ENCODE measurements at places on chromosomes 1 and 21. TPM values are rescaled to one million over a fixed set of nuclear protein-coding genes. Genes with fewer than 3 reads are reported as not detected.

GRCh38 chr1:238469146-238469631 lies 578.5 kb upstream of the ZP4 start:
- DNase-seq, result peak; percentile 40

DNA sequence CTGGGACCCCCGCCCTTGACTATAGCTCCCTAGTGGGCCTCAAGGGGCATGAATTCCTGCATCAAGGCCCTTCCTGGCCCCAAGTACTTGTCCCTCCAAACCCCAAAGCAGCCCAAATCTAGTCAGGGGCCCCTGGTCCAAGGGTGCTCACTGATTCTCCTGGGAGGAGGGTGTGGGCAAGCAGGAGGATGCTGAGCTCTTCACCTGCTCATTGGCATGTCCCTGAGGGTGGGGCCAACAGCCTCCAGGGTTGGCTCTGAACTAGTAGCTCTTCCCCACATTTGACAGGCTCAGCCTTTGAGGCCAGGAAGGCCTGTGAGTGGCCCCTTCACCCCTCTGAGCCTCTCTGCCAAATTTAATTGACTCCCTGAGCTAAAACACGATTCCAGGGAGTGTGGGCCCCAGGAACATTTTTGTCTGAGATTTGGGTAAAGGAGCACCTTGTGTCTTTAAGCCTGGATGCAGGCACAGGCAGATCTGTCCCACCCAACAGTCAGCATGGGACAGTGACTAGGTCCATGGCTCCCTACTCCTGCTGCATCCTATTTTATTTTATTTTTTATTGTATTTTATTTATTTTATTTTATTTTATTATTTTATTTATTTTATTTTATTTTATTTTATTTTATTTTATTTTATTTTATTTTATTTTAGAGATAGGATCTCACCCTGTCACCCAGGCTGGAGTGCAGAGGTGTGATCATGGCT lies 11.0 kb upstream of the WNT9A start:
- DNase-seq, result no peak

GRCh38 chr1:53643881-53644390 lies 95.0 kb downstream of the GLIS1 start:
- DNase-seq, result no peak

GRCh38 chr21:21751286-21751685 lies 753.1 kb downstream of the NCAM2 start:
- DNase-seq, result no peak

GRCh38 chr1:172941471-172941870 lies 109.3 kb downstream of the TNFSF18 start:
- peak; percentile 51 for DNase-seq

GRCh38 chr1:162656266-162656665 lies 24.0 kb downstream of the DDR2 start:
- no peak for DNase-seq

- no peak for DNase-seq
Measured at GRCh38 chr21:29487154-29487553, 188.4 kb downstream of the BACH1 start.

GRCh38 chr1:39990428-39990827 lies 35.5 kb downstream of the MFSD2A start:
- DNase-seq, result no peak

- no peak for DNase-seq
Measured at GRCh38 chr1:247358920-247359319, 27.3 kb upstream of the ZNF496 start.

- DNase-seq, result no peak
Measured at GRCh38 chr1:205805082-205805711, 7.8 kb downstream of the SLC41A1 start.

DNA sequence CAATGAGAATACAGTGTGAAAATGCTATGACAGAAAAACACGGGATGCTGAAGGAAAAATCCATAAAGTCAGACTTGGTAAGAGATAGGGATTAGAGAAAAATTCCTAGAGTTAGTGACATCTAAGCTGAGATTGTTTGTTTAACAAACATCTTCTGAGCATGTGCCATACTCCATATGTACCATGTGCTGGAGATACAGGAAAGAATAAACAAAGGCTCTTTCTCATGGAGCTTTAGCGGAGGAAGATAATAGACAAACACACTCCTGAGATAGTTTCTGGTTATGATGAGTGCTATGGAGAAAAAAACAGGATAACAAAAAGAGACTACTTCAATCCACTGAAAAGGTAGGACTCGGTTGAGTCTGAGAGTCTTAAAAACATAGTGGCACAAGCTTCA lies 22.0 kb upstream of the AIM2 start:
- no peak for DNase-seq

- DNase-seq, result peak; percentile 67
Measured at GRCh38 chr1:47262787-47263413, 30.9 kb upstream of the TAL1 start.

DNA sequence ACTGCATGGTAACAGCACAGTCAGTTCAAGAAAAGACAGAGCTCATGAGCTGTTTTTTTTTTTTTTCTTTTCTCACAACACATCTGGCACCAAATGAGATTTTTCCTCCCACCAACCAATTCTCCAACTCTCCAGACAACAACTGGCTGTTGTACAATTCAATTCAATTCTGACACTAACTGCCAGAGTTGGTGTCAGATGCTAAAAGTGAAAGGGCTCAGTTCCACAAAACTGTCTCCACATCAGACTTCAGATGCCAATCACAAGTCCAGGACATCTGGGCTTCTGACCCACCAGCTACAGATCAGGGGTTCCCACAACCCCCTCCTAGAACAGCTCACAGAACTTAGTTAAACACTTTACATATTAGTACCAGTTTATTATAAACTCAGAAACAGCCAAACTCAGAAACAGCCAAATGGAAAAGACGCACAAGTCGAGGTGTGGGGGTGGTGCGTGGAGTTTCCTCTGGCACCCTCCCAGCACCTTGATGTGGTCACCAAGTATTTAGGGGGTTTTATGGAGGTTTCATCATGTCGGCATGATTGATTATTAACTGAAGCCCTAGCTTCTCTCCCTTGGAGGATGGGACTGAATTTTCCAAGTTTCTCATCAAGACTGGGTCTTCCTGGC lies 39.2 kb upstream of the LRRC8D start:
- no peak for DNase-seq

GRCh38 chr1:15445390-15446122 lies 7.3 kb downstream of the CTRC start:
- no peak for DNase-seq

DNA sequence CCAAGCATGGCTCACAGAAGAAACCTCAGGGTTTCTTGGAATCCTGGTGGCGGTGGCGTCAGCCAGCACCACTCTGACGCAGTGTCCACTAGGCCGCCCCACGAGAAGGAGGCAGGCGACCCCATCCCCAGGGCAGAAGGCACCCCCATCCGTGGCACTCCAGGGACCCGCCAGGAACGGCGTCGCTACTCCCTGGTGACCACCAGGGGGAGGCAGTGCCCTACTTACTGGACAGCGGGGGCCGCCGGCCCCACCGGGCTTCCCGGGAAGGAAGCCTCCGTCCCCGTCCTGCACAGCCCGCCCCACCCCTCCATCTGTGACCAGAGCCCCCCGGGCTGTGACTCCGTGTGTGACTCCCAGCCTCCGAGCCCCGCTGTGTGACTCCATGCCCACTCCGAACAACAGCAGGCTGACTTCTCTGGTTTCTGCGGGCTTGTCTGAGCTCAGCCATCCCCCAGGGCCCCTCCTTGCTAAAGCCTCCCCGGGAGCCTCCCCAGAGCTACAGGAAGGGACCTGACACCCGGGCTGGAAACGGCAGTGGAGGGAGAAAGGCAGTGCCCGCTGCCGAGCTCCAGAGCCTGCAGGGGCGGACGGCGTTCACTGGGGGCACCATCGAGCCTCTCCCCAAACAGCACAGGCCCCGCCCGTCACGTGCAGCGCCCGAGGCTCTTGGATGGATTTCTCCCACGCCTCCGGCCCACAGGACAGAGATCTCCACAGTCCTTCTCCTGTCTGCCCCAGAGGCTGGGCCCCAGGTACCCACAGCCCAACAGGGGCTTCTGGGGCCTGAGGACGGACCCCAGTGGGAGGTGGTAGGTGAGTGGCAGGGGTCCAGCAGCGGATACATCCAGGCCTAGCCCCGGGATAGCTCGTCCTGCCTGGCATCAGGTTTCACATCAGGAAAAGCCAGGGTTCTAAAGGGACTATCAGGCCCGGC lies 21.1 kb downstream of the KIF17 start:
- DNase-seq, result peak; percentile 93

- peak; percentile 100 for DNase-seq
Measured at GRCh38 chr1:234612352-234613127, 2.6 kb upstream of the IRF2BP2 start.

DNA sequence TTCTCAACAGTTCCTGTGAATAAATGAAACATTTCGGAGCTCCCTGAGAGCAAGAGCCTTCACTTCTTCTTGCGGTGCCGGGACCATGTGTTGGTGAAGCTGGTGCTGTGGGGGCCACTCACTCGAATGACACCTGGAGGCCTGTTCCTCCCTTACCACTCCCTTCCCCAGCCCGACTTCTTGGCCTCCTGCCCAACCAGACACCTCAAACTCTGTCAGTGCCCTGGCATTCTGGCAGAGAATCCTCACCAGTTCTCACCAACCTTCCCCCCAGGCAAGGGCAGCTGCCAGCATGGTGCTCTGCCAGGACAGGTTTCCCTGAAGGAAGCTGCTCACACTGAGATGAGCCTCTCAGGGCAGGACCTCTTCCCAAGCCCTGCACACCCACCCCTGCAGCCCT lies 68.3 kb downstream of the MPZL1 start:
- no peak for DNase-seq

DNA sequence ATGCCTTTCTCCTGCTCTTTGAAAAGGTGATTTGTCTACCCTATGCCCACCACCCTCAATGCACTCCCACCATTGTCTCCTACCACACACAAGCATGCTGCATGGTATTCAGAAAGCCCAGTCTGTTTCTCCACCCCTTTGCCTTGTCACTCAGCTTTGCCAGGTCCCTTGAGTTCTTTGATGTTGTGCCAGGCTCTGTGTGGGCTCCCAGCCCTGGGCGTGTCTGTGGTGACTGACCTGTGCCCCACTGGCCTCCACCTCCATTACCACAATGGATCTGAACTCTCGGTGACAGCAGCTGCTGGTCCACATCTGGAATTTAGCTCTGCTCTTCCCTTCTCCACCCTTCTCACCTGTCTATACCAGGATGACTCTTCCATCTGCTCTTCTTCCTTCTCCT lies 34.9 kb downstream of the ATP2B4 start:
- no peak for DNase-seq

Gene IGSF21
- total RNA-seq, result not detected

Gene KPRP
- total RNA-seq, result not detected

Gene USP48
- total RNA-seq, result 131 TPM

Gene PPIAL4G
- total RNA-seq, result not detected

Gene LCE1A
- not detected for total RNA-seq

Measured in fibroblast of the aortic adventitia (primary cell).